Psoas muscle (tissue), 8 donors: ENCODE measurements at places on chromosomes 12 and 14. TPM values are rescaled to one million over a fixed set of nuclear protein-coding genes. Genes with fewer than 3 reads are reported as not detected.
A peak's percentile ranks its signal among the peaks of the same experiment; 100 is the strongest.

Gene KLRG1
- 11.9 TPM for polyA plus RNA-seq

- DNase-seq = no peak
These were observed 6.1 kb downstream of the SPRING1 start for GRCh38 chr12:116731801-116732200.

- DNase-seq = no peak
These were observed 184.7 kb upstream of the DCN start for GRCh38 chr12:91367234-91367849.

GRCh38 chr14:47846008-47846407 is 170.6 kb upstream of the MDGA2 start:
- no peak for DNase-seq

DNA sequence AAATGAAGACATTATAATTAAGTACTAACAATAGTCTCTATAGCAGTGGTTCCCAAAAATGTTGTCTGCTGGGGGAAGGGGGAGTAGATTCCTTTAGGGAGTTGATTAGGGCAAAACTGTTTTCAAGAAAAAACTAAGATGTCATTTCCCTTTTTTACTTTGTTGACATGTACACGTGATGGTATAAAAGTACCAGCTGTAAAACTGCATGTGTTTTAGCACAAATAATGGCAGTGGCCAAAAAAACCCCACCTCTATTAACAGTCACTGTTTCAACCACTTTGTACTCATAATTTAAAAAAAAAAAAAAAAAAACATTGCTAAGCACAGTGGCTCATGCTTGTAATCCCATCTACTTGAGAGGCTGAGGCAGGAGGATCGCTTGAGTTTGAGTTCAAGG is 61.7 kb downstream of the PPP1R12A start:
- DNase-seq = no peak

DNA sequence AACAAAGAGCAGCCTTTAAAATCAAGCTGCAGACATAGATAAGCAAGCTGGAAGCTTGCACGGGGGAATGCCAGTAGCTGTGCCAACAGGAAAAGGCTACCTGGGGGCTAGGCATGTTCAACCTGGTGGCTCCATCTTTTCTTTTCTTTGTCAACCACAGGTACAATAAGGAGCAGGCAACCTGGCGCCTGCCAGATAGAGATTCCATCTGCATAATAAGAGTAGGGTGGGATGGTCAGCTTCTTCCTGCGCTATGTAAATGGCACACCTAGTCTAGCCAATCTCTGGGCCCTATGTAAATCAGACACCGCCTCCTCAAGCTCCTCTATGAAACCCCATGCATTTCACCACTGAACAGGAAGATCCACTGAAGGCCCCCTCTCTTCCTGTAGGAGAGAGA is 87.4 kb upstream of the PKP2 start:
- no peak for DNase-seq

Gene ITPR2
- 2.2 TPM for polyA plus RNA-seq

DNA sequence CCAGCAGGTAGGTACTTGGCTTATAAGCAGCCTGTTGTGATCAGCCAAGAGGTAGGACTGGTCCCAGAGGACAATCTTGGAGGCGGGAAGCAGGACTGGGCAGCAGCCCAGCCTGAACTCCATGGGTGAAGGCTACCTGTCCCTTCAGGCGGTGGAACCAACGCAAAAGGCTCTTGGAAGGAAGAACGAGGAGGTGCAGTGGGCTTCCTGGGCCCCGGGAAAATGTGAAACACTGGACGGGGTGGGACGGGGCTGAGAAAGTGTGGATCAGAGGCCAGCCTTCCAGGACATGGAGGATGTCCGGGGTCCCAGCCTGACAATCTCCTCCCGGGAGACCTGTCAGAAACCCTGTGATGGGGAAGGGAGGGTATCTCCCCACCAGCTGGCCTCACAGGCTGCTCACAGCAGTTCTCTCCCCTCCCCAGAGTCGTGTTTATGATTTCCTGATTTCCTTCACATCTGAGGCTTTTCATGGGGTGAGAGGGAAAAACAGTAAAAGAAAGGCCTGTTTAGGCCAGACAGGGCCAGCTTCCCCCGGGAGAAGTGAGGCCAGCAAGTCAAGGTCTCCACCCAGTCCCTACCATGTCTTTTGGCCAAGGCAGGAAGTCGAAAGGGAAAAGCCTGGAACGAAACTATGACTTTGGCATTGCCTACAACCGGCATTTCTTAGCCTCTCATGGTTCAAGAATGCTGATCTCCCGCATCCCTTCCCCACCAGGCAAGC is 11.3 kb downstream of the CMKLR1 start:
- DNase-seq = no peak

GRCh38 chr12:52494518-52494917 is 1.5 kb upstream of the KRT6A start:
- DNase-seq = no peak

DNA sequence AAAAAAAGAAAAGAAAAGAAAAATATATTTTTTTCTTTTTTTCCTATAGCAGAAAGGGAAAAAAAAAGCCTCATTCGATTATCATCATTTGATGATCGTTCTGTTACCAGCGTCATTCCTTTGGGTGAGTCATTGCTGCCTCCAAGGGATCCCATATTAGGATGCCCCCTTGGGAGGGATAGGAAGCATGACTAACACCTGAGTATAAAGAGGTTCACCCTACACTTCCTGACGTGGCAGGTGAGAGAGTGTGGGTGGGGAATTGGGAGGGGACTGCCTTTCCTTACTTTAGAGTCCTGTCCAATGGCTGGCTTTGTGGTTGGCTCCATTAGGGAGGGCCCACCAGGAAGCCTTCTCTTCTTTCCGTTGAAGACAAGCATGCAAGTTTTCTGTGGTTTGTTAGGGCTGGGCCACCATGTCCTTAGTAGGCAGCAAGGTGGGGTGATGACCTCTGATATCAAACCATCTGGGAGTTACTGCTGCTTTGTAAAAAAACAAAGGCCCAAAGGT is 56.1 kb upstream of the FUT8 start:
- no peak for DNase-seq

GRCh38 chr14:102046337-102047278 is 40.2 kb downstream of the HSP90AA1 start:
- DNase-seq = peak; percentile 96

- no peak for DNase-seq
These were observed 232.0 kb downstream of the ERC1 start for GRCh38 chr12:1222858-1223639.

GRCh38 chr12:122949405-122949804 is 16.9 kb downstream of the ABCB9 start:
- no peak for DNase-seq

Gene SLC16A7
- 1.5 TPM for polyA plus RNA-seq

DNA sequence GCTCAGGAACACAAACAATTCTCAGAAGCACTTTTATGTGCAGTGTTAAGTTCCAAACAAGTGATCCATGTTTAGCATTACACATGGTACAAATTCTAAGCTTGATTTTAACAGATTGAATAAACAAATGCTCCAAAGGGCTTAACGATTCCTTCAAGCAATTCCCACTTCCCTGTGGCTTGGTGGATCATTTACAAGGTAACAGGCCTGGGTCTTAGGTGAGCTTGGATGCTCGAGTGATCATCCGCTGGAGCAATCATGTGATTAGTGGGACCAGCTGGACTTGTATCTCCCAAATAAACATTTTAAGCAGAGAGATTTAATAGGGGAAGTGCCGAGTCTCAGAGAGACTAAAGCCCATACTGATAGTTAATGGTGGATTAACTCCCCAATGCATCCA is 70.7 kb downstream of the CALM1 start:
- no peak for DNase-seq

DNA sequence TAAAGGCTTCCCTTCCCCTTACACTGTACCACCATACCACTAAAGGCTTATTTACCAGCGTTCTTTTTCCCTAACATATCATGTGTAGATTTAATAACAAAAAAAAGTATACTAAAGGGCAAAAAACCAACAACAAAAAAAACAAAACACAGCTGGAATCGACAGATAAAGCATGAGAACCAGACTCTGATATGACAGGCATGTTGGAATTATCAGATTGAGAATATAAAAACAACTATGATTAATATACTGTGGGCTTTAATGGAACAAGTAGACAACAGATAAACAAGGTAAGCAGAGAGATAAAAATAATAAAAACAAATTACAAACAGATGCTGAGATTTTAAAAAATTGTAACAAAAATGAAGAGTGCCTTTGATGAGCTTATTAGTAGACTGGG is 754.1 kb upstream of the MDGA2 start:
- no peak for DNase-seq

GRCh38 chr12:30806989-30807694 is 52.4 kb upstream of the CAPRIN2 start:
- DNase-seq = no peak

GRCh38 chr12:107369679-107370078 is 276.3 kb upstream of the CRY1 start:
- no peak for DNase-seq

Gene MDGA2
- polyA plus RNA-seq = not detected

DNA sequence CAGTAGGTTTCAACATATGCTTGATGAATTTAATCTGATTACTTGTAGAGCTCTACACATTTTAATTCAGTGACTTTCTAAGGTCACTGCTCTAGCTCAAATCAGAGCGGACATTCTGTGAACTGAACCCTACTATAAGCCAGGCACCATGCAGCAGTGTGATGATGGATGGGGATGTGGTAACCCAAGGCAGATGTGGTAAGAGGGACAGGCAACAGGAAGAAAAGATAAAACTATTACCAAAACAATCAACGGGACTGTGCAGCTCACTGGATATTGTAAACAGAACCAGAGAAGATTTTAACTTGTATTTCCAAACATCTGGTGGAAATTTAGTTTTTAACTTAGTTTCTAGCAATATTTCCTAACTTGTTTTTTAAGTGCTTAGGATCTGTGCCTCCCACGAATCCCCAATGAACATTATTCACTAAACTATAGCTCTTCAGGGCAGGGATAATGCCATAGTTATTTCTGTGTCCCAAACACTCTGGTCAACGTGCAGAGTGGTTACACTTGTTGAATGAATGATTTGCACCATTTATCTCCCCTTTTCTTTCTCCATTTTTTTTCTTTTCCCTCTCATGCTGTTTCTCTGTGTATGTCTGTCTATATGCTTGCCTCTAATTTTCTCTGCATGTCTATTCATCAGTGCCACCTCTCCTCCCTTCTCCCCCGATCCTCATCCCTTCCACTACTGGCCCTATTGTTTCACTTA is 3.0 kb downstream of the ERO1A start:
- DNase-seq = no peak

- no peak for DNase-seq
These were observed 169.4 kb downstream of the DACT1 start for GRCh38 chr14:58807191-58807590.

- DNase-seq = no peak
These were observed 31.6 kb downstream of the SENP1 start for GRCh38 chr12:48074266-48074665.

DNA sequence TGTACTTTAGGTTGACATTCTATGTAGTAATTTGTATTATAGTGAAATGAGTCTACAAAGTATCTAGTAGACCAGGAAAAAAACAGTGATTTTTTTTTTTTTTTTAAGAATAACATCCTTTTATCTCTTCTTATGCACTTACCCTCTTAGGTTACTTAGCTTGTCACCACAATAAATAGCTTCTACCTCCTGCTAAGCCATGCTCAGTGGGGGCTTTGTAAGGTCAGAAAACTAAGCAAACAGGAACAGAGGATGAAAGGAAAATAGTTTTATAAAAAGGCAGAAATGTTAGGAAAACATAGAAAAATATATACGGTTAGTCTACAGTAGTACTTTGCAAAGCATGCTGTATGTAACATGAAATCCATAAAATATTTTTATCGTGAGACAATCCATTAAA is 385.3 kb upstream of the ATXN7L3B start:
- DNase-seq = no peak

DNA sequence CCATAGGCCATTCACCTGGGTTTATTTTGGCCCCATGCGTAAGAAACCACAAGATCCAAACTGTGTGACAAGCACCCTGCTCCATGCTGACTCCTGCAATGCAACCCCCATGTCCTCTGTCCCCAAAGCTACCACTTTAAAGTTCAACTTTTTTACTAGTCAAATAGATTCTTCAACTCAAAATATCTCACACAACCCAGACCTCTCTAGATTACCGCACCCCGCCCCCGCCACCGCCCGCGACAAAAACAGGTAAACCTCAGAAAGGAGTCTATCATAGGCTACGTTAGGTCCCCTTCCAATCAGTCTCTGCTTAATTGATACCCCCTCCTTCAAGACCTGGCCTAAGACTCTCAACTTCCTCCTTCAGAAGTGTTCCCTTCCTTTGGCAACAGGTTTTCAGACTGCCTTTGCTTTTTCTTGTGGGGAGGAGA is 2.2 kb downstream of the ZFP36L1 start:
- DNase-seq = no peak

DNA sequence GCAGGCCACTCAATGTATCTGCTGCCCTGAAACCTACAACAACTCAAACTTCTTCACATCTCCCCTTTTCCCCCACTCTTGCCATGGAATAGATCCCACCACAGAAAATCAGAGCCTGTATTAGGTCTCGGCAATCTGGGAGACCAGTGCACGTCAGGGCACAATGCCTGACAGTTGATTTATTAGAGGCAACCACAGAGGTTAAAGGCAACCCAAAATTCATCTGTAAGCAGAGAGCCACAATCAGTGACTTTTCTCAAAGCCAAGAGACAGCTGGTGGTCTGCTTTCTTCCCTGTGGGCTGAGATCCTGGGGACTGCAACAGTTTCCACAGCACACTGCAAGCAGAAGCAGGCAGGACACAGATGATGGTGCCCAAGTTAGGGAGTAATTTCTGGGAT is 169.0 kb upstream of the NTF3 start:
- no peak for DNase-seq

Gene CCDC175
- polyA plus RNA-seq = not detected

- DNase-seq = peak; percentile 75
These were observed 25.2 kb upstream of the RND1 start for GRCh38 chr12:48890657-48891418.

DNA sequence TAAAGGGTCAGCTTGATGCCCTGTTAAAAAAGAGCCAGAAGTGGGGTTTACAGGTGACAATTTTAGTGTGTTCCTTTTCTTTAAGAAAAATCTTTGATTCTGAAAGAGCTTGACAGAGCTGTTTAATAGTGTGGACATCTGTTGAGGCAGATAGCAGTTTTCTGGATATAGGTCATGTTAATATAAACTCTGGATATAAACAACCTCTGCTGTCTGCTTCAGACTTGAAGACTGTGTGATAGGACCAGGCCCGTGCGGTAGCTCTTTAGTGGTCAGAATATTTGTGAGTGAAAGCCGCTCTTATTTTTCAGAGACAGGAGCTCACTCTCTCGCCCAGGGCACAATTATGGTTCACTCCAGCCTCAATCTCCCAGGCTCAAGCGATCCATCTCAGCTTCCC is 439.9 kb upstream of the RGS6 start:
- no peak for DNase-seq

Gene ABCB9
- 1.1 TPM for polyA plus RNA-seq

- no peak for DNase-seq
These were observed 307.9 kb downstream of the PDZRN4 start for GRCh38 chr12:41496009-41496408.

- DNase-seq = no peak
These were observed 8.7 kb upstream of the GPX2 start for GRCh38 chr14:64951291-64951690.

GRCh38 chr12:57276935-57277563 is 26.1 kb upstream of the STAC3 start:
- DNase-seq = no peak
